ENCODE measurements at places on chromosomes 12 and 14.

- peak; percentile 35 for DNase-seq
These were observed 524.7 kb upstream of the TMEM132C start for GRCh38 chr12:127742231-127742630.

- peak; percentile 64 for DNase-seq
These were observed 636 bp downstream of the DUSP6 start for GRCh38 chr12:89351489-89352241.

- DNase-seq: no peak
These were observed 28.0 kb upstream of the GXYLT1 start for GRCh38 chr12:42172441-42173210.

DNA sequence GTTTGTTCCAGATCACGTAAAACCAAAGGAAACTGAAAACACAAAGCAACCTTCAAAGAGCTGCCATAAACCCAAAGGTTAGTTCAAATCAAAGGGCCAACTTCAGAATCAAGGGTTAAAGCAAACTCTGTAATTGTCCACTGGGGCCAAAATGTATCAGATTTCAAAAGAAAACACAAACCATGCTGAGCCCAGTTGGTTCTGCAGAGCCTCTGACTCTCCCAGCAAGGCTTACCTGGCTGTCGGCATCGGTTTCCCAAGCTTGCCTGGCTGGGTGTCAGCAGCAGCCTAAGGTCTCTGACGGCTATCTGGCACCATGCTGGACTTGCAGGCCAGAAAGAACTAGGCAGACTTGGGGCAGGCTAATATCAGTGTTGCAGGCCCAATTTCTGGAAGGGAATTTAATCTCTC is 125.3 kb downstream of the DAD1 start:
- DNase-seq: no peak

DNA sequence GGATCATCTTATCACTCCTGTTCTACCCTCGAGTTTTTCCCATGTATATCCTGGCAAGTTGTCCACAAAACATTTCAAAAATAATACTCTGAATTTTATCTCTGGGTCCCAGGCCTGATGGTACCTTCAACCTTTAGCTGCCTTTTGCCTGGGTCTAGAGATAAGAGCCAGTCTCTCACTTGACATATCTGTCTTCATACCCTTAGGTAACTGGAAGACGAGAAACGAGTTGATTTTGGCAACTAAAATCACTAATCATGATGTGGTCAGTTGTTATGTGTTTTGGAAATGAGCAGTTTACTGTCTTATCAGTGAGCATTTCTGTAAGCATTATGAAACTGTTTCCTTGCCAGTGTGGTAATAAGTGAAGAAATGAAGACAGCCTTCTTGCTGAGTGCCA is 6.3 kb downstream of the RNF10 start:
- no peak for DNase-seq

DNA sequence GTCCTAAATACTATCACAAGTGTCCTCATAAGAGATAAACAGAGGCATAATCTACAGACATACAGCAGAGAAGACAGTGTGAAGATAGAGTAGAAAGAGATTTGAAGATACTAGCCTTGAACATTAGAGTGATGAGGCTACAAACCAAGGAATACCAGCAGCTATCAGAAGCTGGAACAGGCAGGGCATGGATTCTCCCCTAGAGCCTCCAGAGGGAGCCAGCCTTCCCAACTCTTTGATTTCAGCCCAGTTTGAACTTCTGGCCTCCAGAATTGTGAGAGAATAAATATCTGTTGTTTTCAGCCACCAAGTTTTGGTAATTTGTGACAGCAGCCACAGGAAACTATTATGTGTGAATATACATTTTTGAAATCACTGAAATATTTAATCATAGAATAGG is 47.2 kb downstream of the CCDC91 start:
- no peak for DNase-seq

DNA sequence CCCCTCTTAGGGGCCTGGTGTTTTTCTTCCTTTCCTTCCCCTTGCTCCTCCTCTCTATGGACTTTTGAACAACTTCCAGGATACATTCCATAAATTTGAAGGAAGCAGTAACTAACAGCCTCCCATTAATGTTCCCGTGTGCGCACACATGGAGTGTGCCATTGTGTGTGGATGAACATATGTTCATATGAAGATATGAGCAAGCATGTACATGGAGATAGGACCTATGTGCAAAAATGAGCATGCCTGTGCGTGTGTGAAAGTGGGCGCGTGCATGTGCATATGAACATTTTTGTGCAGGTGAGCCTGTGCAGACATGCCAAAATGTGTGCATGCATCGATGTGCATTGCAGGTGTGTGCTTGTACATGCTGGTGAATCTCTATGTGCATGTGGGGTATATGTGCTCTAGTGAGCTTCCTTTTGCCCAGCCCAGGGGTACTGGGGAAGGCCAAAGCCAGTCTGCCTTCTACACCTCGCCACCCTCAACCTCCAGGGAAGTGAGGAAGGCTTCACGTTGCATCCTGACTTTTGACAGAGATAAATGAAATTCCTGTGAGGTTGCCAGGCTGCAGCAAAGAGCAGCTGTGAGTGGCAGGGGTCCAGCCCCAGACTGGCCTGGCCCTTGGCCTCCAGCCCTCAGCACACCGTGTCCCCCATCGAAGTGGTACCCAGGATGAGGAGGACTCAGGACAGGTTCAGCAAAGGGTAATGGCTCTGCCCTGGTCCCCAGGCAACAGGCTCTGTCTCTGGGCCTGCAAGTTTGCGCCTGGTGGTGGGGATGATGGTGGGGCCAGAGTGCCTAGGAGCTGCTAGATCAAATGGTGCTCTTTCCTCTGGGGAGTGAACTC is 21.1 kb upstream of the PGF start:
- DNase-seq: no peak

DNA sequence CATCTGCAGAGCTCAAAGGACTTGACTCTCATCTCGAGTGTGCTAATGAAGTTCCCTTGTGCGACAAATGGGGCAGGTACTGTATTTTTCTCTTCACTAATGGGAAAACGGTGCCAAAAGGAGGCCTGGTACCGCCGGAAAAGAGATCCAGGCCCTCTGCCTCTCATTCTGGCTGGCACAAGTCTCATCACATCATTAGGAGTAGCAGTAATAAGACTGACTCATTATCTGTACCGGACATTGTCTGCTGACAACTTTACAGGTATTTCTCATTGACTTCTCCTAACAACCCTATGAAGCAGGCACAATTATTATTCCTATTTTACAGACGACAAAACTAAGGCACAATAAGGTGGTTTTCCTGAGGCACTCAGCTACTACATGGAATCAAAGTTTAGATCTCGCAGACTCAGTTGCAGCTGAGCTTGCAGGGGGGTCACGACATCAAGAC is 668 bp downstream of the APPL2 start:
- DNase-seq: peak; percentile 30

DNA sequence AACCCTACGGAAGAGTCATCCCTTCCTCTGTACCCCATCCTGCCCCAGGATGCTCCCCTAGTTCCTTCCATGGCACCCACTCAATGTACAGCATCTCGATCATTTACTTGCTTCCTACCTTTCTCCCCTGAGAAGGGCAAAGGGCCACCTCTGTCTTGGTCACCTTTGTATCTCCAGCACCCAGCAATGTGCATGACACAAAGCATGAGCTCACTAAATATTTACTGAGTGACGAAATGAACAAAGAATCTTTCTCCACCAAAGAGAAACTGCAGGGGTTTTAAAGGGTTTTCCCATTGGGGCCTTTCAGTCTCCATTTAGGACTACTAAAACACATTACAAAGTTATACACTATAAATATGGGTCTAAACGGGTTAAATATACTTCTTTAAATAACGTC is 30.6 kb downstream of the ATG14 start:
- peak; percentile 36 for DNase-seq

- DNase-seq: no peak
These were observed 736.4 kb upstream of the LRFN5 start for GRCh38 chr14:40870252-40870651.

- DNase-seq: peak; percentile 82
These were observed at the start of gene NELL2 for GRCh38 chr12:44875954-44876543. TSS of gene NELL2 (minus strand) at chr12:44876315. CDS start at chr12:44875869, 446 bp downstream.

DNA sequence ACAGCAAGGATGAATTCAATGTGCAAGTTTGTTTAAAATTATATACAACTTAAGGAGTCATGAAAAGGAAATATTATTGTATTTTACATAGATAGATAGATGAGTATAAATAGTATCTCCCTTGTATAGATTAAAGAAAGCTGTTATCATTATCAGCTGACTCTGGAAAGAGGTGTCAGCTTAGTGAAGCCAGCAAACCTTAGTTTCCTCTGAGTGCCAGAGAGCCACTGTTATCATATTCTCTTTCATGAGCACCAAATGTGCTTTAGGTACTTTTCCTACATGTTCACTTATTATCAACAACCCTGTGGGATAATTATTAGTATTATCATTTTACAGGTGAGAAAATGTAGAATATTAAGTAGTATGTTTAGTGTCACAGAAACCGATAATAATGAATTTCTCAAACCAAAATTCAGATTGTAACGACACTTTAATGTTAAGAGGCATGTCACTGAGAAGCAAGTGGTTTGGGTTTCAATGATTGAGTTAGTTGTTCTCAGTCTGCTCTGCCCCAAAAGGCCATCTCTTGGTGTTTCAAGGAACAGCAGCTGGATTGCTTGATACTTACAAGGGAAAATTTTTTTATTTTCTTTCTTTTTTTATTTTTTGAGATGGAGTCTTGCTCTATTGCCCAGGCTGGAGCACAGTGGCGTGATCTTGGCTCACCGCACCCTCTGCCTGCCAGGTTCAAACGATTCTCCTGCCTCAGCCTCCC is 53.7 kb downstream of the PLEKHA5 start:
- DNase-seq: no peak

GRCh38 chr14:32349322-32349721 is 20.2 kb downstream of the AKAP6 start:
- DNase-seq: no peak

GRCh38 chr14:53824061-53824460 is 132.6 kb downstream of the BMP4 start:
- DNase-seq: no peak

GRCh38 chr12:71236133-71236660 is 78.4 kb upstream of the TSPAN8 start:
- no peak for DNase-seq

DNA sequence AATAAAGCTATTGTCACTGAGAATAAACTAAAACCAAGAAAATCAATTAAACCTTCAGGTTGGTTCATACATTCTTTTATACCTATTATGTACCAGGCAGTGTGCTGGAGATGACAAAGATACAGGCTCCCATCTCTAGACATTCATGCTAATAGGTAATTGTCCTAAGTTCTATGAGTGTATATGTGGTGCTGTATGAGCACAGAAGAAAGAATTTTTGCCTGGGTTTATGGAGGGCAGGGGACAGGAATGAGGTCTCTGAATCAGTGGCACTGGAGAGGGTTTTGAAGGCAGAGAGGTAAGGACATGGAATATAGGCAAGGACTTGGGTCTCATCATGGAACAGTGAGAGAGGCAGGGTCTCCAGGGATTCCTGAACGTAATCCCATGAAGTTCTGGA is 38.7 kb downstream of the MAP1LC3B2 start:
- DNase-seq: no peak

GRCh38 chr14:43411841-43412240 is 1095.2 kb downstream of the FSCB start:
- DNase-seq: no peak

- DNase-seq: no peak
These were observed 214.9 kb downstream of the ADAMTS20 start for GRCh38 chr12:43336962-43337555.

DNA sequence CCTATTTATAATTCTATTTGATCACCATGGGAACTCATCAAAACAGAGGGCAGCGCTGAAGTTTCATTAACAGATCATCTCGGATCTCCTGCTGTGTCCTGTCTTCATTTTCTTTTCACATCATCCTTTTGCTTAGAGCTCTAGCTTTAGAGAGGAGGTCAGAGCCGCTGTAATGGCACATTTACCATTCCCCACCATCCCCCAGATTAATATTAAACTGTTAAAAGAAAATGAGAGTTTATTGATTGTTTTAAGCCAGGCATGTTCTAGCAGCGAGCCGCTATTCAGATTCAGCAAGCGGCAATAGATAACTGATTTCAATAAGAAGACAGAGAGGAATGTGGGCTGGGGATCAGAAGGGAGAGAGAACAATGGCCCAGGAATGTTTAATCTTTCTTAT is 308.8 kb downstream of the EGLN3 start:
- DNase-seq: no peak

DNA sequence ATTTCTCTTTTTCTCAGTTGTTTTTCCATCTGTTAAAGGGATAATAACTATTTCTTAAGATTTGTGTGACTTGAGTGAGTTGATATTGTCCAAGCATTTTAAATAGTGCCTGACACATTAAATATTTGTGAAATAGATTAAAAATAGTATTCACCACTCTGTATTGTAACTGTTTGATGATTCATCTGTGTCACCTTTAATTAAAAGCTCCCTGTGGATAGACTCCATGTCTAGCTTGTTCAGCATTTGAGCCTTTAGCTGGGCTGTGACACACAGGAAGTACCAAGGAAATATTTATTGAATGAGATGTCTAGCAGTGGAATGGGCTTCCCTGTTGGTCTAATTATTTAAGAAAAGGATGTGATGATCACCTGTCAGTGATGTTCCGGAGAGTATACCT is 1.8 kb upstream of the GLIPR1L2 start:
- DNase-seq: peak; percentile 56

- DNase-seq: peak; percentile 8
These were observed 3.2 kb upstream of the SPTSSA start for GRCh38 chr14:34465069-34465859.

DNA sequence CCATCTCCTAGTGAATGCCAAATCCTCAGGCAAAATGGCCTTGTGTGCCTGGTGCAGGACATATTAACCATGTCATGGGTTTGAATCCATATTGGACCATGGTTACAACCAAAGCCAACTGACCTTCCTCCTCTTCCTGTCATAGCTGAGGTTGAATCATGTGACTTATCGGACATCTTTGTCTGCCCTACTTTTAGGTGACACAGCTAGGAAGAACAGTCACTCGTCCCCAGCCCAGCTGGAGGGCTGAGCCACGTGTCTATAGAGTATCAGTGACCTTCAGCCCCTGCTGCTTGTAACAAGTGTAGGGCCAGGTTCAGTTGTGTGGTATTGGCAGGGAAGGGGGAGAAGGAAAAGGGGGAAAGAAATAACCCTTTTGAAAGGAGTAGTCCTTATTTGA is 225.2 kb downstream of the KTN1 start:
- DNase-seq: no peak

DNA sequence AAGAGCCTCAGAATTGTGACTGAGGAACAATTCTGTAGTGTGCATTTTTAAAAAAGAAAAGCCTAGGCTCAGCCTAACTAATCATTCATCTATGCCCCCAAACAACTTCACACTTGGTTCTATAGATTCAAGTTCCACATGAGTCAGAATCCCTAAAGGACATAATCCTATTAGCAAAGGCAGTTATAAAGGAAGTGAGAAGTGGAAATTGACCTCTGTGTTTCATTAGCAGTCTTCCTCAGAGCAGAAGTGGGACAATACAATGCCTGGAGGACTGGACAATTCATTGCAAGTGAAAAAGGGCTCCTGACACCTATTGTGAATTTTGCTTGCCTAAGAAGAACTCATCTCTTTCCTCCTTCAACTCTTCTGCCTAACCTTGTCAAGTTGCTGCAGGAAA is 222.3 kb downstream of the PTPRO start:
- DNase-seq: no peak

DNA sequence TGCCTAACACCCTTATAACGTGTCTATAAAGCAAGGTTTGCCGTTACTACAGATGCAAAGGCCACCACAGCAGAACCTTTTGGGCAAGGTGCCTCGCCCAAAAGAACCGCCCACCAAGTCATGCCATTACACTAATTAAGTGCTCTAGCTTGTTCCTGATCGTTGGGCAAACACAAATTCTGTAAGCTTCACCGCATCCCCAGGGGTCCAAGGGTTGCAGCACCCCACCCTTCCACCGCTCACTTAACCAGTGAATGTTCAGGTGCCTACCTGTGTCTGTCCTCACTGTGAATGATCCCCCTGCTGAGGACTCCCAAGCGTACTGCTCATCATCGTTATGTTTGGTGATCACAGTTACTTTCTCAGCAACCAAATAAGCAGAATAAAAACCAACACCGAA is 1.4 kb downstream of the HSP90AA1 start:
- no peak for DNase-seq

Data from Daoy (cell line).